ENCODE measurements at places on chromosomes 2 and 18.
A peak's percentile ranks its signal among the peaks of the same experiment; 100 is the strongest.

GRCh38 chr2:180191432-180192124 is 184.5 kb upstream of the CWC22 start:
- DNase-seq, result no peak

- no peak for DNase-seq
Measured at GRCh38 chr2:219002395-219003266, 9.4 kb upstream of the CRYBA2 start.

DNA sequence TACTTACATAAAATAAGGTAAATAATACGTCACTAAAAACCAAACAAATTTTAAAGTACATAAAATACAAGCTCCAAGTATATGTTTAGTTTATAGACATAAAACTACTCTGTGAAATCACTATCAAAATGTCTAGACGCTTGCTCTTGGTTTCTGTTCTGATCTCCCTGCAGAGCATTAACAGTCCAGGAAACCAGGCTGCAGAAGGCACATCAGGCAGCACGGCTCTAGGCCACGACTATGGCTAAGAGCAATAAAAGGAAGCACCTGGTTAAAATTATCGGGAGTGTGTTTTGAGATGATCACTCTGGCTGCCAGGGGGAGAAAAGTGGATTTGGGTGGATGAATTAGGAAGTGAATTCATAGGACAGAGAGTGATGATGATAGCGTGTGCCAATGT is 196.0 kb upstream of the SPHKAP start:
- no peak for DNase-seq

DNA sequence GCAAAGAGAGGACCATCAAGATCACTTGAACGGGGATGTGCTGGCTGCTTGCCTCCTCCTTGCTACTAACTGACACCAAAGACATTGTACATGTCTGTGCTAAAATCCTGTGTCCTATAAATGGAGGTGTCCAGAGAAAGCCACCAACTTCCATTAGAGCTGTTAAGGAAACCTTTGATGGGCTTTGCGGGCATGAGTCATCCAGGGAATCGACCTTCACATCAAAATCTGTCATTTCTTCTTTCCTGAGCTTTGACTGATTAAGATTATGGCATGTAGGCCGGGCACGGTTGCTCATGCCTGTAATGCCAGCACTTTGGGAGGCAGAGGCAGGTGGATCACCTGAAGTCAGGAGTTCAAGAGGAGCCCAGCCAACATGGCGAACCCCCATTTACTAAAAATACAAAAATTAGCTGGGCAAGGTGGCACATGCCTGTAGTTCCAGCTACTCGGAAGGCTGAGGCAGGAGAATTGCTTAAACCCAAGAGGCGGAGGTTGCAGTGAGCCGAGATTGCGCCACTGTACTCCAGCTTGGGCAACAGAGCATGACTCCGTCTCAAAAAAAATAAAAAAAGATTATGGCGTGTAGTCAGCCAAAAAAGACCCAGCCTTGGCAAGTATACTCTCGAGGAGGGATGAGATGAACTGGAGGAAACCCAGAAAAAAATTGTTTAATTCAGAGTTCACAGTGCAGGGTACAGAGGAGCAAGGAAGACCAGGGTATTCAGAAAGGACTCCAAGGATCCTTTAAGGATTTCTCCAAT is 115.8 kb downstream of the CABLES1 start:
- DNase-seq, result no peak

DNA sequence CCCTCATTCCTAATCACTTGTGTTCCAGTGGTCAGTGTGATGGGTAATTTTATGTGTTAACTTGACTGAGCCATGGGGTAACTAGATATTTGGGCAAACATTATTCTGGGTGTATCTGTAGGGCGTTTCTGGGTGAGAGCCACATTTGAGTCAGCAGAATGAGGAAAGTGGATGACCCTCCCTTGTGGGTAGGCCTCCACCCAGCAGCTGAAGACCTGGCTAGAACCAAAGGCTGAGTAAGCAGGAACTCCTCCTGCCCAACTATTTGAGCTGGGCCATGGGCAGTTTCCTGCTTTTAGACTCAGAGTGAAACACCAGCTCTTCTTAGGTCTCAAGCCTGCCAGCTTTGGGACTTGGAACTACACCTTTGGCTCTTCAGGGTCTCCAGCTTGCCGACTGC is 141.8 kb downstream of the ACKR3 start:
- no peak for DNase-seq

- no peak for DNase-seq
Measured at GRCh38 chr2:58976375-58977071, 735.4 kb upstream of the FANCL start.

GRCh38 chr2:26770986-26771586 is 7.0 kb downstream of the SLC35F6 start:
- peak; percentile 53 for DNase-seq

DNA sequence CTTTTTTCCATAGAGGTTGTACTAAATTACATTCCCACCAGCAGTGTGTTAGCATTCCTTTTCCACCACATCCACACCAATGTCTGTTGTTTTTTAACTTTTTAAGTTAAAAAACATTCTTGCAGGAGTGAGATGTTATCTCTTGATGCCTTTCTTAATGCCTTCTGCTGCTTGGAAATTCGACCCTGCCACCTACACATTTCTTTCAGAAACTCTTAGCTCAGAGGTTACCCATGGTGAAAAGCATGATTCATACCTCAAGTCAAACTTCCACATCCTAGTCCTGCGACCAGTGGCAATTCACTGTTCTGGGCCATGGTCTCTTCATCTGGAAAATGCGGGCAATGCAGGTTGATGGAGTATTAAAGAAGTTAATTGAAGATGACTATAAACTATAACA is 12.7 kb upstream of the HNMT start:
- DNase-seq, result no peak

GRCh38 chr2:45626387-45627221 is 15.5 kb upstream of the SRBD1 start:
- DNase-seq, result no peak

- DNase-seq, result no peak
Measured at GRCh38 chr2:120720231-120720630, 15.4 kb upstream of the GLI2 start.

- DNase-seq, result no peak
Measured at GRCh38 chr2:15650616-15651366, 59.1 kb downstream of the DDX1 start.

DNA sequence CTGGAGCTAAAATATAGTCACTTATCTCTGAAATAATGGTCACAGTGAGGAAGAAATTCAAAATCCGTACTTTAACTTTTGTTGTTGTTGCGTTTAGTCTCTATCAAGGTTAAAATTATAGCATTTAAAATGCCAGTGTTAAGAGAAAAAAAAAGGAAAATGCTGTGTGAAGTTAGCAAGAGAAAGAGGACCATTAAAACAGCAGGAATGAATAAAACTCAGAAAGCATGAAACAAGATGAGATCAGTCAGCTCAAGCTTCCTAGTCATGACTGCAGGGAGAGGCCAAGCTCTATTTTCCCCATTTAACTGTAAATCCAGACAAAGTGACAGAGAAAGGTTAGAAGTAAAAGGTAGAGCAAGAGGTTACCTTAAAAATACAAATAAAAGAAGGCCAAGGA is 281.7 kb upstream of the ATP5MC3 start:
- DNase-seq, result no peak

GRCh38 chr18:23126376-23127056 is 8.8 kb upstream of the CABLES1 start:
- no peak for DNase-seq

- DNase-seq, result no peak
Measured at GRCh38 chr18:31695989-31696388, 11.6 kb upstream of the B4GALT6 start.

DNA sequence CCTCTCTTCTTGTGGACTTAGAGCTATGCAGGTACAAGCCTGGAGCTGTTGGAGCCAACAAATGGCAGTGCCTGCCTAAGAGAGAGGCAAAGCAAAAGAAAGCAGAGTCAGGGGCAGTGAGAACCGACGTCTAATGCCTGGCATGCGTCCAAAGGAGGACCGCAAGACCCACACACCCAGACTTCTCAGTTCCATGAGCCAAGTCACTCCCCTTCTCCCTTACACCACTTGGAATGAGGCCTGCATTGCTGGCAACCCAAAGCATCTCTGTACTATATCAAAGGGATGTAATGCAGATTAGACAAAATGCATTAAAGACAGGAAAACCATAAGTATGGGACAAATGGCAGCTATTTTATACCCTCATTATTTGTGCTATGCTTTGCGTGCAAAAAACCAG is 49.9 kb upstream of the RNU4ATAC start:
- no peak for DNase-seq

DNA sequence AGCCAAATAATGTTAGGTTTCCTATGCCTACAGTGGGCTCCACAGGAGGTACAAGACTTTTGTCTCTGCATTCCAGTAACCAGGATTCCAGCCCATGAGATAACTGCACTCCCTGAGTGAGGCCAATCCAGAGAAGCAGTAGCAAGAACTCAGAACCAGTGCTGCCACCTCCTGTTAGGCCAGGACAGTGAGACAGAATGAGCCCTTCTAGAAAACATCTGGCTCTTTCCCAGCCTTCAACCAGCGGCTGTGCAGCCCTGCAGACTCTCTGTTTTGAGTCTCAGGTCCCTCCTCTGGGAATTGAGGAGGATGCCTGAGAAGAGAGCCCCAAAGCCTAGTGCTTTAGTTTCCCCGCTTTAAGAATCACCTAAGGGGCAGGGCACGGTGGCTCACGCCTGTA is 44.2 kb downstream of the ARID5A start:
- no peak for DNase-seq

- DNase-seq, result no peak
Measured at GRCh38 chr2:240893363-240893844, 2.6 kb downstream of the MAB21L4 start.

DNA sequence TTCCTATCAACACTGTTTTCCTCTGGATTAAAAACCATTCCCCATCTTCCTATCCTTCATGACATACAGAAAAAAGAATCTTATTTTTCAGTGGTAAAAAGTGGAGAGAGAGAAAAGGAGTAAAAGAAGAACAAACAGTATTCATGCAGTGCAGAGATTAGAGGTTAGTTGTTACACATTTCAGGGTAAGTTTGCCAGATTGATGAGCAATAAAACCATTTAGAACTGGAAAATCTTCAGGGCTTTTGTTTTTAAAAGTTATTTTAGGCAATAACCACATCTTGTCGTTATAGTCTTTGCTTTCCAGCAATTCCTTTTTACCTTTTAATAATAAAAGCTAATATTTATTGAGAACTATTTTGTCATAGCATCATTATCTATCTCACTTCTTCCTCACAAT is 104.5 kb downstream of the GPD2 start:
- DNase-seq, result no peak

- DNase-seq, result no peak
Measured at GRCh38 chr2:241157841-241158545, 7.7 kb downstream of the PPP1R7 start.

- DNase-seq, result no peak
Measured at GRCh38 chr2:219596954-219597551, 604 bp upstream of the STK11IP start.

DNA sequence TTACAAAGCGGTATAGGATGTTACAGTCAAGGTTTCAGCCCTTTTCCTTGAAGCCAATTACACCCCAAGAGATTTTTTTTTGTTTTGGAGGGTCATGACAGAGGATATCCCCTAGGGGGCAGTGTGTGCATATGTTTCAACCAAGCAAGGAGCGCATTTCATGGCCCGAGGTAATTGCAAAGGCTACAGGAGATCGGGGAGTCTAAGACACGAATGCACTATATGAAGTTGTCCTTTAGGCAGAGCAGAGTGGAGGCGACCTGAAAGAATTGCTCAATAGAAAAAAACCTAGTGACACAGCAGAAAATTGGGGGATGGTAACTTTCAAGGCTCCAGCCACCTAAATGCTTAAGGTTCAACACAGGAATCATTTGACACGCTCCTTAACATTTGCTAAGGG is 219.8 kb upstream of the PARD3B start:
- peak; percentile 75 for DNase-seq

DNA sequence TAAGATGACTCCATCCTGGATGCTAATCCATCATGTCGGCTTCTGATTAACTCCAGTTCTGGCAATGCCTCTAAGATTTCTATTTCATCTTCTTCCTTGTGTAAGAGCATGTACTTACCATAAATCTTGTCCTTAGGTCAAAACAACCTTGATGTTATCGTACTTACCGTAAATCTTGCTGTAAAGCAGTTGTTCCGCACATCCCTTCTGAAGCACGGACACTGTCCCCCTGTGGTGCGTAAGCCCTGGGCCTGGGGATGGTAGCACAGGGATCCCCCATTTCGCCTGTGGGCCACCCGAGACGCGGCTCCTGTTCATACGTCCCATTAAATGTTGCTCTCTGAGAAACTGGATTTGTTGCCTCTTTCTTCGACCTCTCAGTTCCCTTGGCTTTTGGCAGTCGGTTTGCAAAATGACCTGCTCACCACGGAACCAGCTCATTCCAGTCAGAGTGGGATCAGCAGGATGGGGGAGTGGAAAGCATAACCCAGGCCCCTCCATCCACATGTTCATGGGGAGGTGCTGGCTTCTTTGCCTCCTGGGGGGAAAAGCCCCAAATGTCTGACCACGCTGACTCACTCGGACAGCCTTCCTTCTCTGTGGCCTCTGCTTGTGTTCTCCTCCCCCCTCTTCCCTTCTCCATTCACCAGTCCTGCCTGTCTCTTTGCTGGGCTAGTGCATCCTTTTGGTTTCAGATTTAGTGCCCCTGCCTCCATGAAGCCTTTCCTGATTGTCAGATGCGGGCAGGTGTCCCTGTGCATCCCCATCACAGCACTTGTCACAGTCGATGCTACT is 49.9 kb downstream of the RAB31 start:
- no peak for DNase-seq

GRCh38 chr18:29104671-29105070 is 927.7 kb upstream of the CDH2 start:
- DNase-seq, result no peak

- no peak for DNase-seq
Measured at GRCh38 chr2:160061944-160062291, 497 bp downstream of the PLA2R1 start.

- no peak for DNase-seq
Measured at GRCh38 chr2:190927301-190927700, 46.7 kb downstream of the GLS start.

- DNase-seq, result no peak
Measured at GRCh38 chr18:39839782-39840181, 2115.3 kb upstream of the PIK3C3 start.

DNA sequence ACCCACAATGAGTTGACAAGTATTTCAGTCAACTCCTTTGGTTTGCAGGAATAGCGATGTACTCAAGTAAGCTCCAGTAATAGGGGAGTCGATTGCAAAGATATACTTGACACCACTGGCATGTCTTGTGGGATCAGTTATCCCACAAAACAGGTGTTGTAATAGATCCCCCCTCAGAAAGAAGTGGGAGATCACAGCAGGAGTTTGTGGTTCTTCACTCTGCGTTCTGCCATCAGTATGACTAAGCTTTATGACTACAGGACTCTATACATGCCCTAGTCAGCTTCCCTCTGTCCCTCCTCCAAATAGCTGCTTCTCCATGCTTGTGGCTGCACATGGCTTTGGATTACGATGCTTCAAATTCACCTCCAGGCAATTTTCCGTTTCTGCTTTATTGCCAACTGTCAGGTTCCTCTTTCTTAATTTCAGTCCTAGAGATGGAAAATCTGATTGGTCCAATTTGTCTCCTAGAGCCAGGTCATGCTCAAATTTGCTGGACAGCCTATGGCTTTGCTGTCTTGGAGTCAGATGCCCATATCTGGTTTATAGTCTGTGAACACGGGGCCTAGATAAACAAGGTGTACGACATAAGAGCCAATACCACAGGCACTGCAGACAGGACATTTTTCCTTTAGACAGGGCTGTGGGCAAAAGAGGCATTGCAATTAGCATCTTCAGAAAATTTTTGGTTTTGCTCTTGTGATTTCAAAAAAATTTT is 221.7 kb downstream of the PAX3 start:
- no peak for DNase-seq

- no peak for DNase-seq
Measured at GRCh38 chr2:218635719-218636118, 23.7 kb downstream of the ZNF142 start.
